ENCODE measurements at places on chromosomes 2 and 18. TPM values are rescaled to one million over a fixed set of nuclear protein-coding genes. Genes with fewer than 3 reads are reported as not detected.

Gene DYNC1I2
- polyA plus RNA-seq: 26.4 TPM

Gene TANC1
- polyA plus RNA-seq: 3.7 TPM

Gene ABHD1
- polyA plus RNA-seq: 2.0 TPM

Gene GPR55
- polyA plus RNA-seq: not detected

Gene MTIF2
- polyA plus RNA-seq: 19.3 TPM

Gene ACVR1C
- polyA plus RNA-seq: 0.90 TPM

Gene HOXD3
- not detected for polyA plus RNA-seq

Gene VWC2L
- not detected for polyA plus RNA-seq

Gene NT5C1B
- 0.63 TPM for polyA plus RNA-seq

Gene TRIM54
- not detected for polyA plus RNA-seq

Gene PAX8
- 0.50 TPM for polyA plus RNA-seq

Gene FAHD2B
- polyA plus RNA-seq: 2.9 TPM

- DNase-seq: no peak
These were observed 183.5 kb downstream of the ANTXR1 start for GRCh38 chr2:69196327-69197117.

DNA sequence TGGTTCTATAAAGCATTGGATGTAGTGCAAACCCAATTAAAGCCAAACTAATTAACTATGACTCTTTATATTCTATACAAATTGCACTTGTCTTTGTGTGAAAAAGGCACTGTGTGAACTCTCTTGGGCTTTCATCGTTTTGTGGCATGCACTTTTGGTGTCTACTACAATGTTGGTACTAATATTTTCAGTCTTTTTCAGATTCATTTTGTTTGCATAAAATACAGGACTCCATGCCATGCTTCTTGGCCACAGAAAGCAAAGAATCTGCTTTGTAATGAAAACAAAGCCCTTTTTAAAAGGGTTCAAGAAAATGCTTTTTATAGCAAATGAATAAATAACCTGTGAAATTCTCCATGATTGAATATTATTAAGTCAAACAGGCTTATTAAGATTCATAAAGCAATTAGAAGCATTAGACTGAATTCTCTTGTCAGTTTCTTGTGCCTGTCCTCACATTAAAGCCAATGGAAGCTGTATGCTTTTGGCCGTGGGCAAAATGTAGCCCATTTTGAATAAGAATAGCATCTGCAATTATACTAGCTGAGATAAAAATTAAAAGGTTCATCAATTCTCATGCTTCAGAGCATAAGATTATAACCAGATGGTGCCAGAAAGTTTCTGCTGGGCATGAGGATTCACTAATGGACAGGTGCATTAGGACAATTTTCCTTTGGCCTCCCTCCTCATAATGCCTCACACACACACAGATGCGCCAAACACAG is 1665.2 kb downstream of the SUCLG1 start:
- no peak for DNase-seq

GRCh38 chr2:222423632-222424275 is 589 bp upstream of the SGPP2 start:
- no peak for DNase-seq

DNA sequence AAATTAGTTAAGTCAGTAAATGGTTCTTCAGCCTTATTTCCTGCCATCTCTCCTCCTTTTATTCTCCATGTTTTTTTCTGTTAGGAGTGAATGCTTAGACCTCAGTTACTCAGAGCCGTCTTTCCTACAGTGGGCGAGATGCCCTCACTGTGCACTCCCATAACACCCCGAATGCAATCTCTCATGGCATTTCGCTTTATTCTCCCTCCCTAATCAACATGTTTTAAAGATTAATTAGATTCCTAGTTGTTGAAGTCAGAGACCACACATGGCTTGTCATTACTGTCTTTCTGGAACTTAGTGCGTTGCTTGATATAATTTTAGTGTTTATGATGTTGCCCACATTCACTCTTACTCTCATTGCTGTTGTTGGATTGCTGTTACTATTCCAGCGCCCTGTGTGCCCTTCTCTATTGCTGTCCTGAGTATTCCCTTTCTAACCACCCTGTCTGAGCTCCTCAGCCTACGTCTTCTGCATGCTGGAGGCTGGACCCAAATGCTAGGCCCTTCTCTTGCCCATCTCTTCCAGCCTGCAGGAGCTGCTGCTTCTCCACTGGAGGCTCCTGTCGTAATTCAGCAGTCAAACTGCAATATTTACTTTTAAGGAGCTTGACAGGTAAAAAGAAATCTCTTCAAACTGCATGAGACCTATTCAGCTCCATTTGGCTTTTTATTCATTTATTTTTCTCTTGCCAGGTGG is 99.3 kb downstream of the MAP2 start:
- no peak for DNase-seq

GRCh38 chr2:143463719-143464118 is 334.5 kb downstream of the ARHGAP15 start:
- DNase-seq: no peak

DNA sequence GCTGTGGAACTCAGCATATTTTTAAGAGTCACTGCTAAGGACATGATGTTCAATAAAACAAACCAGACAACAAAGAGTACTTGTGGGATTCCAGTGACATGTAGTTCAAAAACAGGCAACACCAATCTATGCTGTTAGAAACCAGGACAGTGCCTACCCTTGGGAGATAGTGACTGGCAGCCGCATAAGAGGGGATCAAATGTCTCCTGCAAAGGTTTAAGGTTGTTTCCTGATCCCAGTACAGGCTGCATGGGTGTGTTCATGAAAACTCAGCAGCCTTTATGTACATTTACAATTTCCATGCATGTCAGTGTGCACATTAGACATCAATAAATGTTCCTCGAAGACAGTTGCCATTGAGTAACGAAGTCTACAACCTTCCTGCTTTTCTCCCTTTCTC is 183.8 kb downstream of the PID1 start:
- no peak for DNase-seq

DNA sequence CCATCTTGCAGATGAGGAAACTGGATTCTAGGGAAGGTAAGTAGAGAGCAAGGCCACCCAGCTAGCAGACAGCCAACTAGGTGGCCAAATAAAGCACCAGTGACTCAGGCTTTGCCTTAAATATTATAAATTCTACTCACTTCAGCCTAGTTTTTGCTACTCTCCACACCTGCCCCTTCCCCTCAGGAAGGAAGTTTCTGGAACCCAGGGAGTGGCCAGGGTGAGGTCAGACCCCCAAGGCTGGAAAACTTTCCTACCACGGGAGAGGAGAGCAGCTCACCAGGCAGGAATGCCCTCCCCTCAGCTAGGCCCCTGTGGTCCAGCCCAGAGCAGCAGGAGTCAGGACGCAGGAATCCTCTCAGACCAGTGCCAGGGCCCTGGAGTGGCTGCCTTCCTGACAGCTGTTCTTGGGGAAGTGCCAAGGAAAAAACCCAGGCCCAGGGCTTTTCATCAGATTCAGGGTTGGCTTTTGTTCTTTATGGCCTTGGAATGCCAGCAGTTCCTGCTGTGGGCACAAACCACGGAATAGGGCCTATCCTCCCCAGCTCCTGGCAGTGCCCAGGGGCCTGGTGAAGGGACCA is 5.1 kb upstream of the PAX8 start:
- DNase-seq: no peak

- no peak for DNase-seq
These were observed 1.6 kb downstream of the TSHZ1 start for GRCh38 chr18:75211953-75212750.

DNA sequence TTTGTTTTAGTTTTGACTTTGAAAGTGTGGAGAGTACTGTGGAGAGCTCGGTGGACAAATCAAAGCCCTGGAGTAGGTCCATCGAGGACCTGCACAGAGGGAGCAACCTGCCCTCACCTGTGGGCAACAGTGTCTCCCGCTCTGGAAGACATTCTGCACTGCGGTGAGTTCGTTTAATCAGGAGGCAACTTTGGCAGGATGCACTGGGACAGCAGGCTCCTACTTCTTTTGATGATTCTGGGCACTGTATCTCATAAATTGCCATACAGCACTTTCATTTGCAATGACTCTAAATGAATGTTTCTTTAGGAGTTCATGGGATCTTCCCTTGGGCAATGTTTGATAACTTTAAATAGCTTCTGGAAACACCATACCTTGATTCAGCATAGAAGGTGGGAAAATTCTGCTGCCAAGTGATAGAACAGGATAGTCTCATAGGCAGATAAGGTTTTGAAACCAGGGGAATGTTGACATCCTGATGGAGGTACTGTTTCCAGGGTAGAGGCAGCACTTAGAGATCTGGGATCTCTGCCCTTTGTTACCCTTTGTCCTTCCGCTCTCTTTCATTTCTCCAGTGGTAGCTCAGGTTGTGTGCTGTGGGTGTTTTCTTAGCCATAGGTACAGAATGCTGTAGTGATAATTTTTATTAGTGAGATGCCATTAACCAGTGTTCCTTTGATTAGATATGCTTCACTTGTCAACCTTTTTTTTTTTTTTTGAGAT is 156.2 kb downstream of the PRPF40A start:
- DNase-seq: no peak

GRCh38 chr18:10148189-10148929 is 234.5 kb downstream of the VAPA start:
- peak; percentile 2 for DNase-seq

- no peak for DNase-seq
These were observed 140.6 kb downstream of the FAM124B start for GRCh38 chr2:224261326-224261725.

- no peak for DNase-seq
These were observed 24.3 kb downstream of the ADD2 start for GRCh38 chr2:70743677-70744076.

DNA sequence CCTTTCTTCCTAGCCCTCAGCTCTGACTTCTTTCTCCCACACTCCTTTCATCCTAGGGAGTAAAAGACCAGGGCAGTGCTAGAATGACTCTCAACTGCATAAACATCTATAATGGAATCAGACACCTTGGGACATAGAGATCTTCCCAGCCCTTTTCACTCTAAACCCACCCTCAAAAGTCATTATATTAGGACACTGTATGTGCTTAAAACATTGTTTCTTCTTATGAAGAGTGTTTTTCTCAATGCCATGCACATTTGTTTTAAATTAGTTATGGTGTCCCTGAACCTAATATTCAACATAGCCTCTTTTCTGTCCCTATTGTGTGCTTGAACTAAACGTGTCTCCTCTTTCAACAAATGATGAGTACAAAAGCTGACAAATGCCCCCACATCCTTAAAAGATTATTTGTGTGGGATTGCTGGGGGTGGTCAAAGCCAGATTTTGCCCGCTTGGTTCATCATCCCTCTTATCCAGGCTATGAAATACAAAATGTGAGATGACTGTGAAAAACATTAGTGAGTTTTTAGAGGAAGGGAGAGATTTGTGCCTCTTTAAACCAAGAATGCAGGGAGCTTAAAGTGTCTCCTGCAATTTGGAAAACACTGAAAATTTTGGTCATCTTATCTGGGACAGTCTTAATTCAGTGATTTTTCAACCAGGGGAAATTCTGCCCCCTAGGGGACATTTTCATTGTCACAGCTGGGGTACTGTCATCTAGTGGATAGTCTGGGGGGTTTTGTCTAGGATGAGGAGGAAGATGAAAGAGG is 29.0 kb downstream of the SERPINB5 start:
- no peak for DNase-seq

- DNase-seq: no peak
These were observed 23.4 kb upstream of the TSPYL6 start for GRCh38 chr2:54279385-54279784.

GRCh38 chr2:153766415-153766814 is 105.3 kb upstream of the GALNT13 start:
- no peak for DNase-seq

DNA sequence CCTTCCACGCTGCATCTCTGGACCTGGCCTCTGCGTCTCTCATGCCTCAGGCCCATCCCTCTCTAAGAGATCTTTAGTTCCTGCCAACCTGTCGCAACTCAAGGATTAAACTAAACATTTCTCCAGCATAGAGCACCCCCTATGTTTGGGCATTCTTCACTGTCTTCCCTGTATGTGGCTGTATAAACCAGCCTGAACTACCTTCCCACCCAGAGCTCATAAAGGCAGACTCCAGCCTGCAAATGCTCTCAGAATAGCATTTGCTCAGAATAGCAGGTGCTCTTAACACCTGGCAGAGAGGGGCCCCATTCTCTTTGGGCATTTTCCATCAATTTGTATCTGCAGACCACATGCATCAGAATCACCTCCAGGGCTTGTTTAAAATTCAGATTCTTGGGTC is 83.4 kb downstream of the EHD3 start:
- peak; percentile 1 for DNase-seq

DNA sequence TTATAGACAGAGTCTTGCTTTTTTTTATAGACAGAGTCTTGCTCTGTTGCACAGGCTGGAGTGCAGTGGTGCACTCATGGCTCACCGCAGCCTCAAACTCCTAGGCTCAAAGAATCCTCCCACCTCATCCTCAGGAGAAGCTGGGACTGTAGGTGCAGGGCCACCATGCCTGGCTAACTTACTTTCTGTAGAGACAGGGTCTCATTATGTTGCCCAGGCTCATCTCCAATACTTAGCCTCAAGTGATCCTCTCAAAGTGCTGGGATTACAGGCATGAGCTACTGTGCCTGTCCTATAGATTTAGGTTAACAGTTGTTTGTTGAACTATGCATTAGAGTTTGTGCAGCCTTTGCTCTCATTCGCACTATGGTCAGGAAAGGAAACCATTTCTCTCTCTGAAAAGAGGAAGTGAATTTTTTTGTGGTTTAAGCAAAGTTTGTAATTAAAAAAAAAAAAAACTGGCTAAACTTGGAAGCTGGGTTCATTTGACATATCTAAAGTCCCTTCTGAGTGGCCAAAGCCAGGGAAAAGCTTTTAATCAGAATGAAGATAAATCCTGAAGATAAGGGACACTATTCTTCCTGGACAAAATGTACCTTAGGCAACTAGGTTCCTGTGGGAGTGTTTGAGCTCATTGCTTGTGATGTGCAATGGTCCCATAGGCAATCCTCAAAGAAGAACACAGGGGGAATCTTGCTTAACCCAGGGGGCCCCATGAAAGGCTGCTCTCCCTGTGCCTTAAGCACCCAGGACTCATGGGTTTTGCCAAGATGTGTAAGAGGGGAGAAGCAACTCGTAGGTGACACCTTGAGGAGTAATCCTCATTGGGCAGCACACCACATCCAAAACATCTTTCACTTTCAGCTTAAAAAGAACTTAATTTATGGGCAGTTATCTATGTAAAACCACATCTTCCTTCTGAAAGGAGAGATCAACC is 201.7 kb downstream of the MREG start:
- DNase-seq: no peak

GRCh38 chr2:42117923-42118753 is 51.0 kb upstream of the EML4 start:
- DNase-seq: no peak

DNA sequence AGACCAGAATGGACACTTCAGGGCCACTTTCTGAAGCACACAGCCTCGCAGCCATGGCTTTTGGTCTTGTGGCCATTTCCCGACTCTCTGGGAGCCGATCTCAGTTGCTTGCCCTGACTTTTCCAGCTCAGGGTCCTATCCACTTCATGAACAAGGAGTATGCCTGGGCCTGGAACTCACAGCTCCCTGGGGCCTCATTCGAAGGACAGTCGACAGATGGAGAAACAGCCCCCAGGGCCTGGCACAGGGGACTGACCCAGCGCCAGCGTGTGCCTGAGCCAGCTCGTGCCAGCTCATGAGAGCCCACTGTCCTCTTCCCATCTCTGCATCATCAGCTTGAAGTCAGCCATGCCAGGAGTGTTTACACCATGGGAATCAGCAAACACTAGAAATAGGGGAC is 134.6 kb upstream of the GPC1 start:
- peak; percentile 17 for DNase-seq

- DNase-seq: no peak
These were observed 37.6 kb downstream of the PTPN18 start for GRCh38 chr2:130393318-130393910.

- DNase-seq: no peak
These were observed 10.4 kb upstream of the ST8SIA5 start for GRCh38 chr18:46767217-46767616.

Measured in liver (tissue), 10 donors.